Hematopoietic multipotent progenitor cell treated with erythropoietin and hydrocortisone succinate and interleukin-3 and kit ligand, for 6 days (in vitro differentiated cells): ENCODE measurements at places on chromosomes 3 and 15.

- no peak for DNase-seq
Observed at GRCh38 chr15:93825682-93826081, 405.7 kb upstream of the MCTP2 start.

DNA sequence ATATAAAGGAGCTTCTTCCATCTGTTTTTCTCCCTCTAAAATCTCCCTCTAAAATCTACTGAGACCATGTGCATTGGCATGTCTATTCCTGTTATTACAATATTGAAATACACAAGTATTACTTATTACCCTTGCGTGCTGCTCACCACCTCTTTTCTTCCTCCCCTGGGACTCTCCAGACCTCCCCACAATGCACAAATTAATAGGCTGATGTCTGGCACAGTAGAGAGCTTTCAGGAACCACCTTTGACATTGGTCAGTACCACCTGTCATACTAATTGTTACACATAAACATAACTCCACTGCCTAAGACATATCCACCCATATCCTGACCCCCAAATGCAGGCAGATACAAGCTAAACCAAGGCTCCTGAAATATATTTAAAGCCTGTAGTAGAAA, 722.6 kb downstream of the FHIT start:
- DNase-seq: no peak

DNA sequence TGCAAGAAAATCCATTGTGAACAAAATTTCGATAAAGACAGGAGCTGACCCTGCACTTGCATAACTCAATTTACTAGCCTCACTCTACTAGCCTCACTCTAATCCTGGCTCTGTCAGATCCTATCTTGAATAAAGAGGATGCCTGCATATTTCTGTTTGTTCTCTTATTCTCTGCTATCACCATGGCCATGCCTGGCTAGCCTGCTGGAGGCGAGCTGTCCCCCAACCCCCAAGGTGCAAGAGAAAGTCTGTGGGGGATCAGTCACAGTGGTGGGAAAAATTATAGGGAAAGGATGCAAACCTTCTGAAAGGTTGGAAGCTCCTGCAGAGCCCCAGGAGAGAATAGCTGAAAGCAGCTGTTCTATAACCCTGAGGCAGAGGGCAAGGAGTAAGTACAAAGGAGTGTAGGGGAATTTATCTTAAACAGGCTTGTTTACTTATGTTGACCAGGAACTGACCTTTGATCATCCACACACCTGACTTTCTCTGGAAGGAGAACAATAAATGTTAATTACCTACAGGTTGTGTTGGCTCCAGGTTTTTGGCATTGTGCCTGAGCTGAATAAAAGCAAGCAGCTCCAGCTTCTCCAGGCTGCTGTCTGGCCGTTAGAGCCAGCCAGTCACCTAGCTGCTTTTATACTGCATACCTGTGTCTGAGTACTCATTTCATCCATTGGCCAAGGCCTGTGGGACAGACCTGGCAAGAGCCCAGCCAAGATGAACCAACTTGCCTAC, 137.7 kb upstream of the RASGRP1 start:
- DNase-seq: no peak

DNA sequence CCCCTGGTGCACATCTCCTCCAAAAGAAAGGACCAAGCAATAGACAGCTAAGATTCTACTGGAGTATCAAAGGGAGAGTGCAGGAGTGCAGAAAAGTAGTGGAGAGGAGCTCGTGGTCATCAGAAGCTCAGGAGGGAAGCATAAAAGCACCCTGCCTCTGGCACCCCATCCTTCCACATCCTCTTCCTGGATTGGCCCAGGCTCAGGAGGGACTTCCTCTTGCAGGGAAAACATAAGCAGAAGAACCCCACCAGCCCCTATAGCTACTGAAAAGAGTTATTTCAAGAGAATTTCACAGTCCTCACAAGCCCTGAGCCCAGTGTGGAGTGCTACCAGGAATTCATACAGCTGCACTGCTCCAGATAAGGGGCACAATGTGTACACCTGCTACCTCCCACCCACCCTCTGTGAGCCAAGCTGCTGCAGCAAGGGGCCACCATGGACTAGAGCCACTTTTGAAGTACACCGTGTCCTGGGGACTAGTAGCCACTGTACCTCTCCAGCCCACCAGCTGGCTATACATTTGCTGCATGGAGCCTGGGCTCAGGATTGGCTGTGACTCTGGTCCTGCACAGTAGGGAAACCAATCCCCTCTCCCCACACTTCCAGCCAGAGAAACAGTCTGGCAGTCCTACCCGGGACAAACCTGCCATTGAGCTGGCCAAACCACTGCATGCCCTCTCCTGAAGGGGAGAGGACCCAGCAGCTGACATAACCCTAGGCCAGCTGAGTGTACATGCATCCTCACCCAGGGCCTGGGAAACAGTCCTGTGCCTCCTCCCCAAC, 43.0 kb downstream of the CD200R1 start:
- DNase-seq: peak; percentile 10

GRCh38 chr15:39453620-39454019, 127.3 kb upstream of the THBS1 start:
- DNase-seq: peak; percentile 71

DNA sequence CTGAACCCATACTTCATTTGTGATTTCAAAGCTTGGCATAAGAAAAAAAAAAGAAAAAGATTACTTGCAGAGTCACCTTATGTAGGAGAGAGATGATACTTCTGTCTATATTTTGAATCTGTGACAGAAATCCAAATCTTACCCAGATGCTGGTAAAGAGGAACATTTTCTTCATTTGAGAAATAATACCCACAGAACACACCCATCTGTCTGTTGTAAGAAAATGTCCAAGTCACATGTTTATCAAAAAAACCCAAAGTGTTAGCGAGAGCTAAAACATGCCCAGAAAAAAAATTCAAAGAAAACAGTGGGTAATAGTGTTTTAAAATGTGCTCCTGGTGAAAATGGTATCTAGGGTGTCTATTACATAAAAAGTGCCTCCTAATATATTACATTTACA, 18.0 kb upstream of the RAP2B start:
- DNase-seq: no peak

- DNase-seq: no peak
Observed at GRCh38 chr3:187247398-187247797, 44.1 kb downstream of the MASP1 start.

GRCh38 chr3:150797155-150797554, 34.2 kb upstream of the SIAH2 start:
- DNase-seq: no peak

GRCh38 chr3:69692761-69693160, 46.5 kb upstream of the MITF start:
- DNase-seq: no peak

- no peak for DNase-seq
Observed at GRCh38 chr15:44153352-44153751, 41.7 kb downstream of the FRMD5 start.

GRCh38 chr3:151769175-151769574, 35.4 kb downstream of the AADACL2 start:
- no peak for DNase-seq

GRCh38 chr3:31968369-31968926, 12.6 kb downstream of the OSBPL10 start:
- DNase-seq: no peak

- no peak for DNase-seq
Observed at GRCh38 chr15:101675796-101676582, 23.8 kb upstream of the TM2D3 start.

DNA sequence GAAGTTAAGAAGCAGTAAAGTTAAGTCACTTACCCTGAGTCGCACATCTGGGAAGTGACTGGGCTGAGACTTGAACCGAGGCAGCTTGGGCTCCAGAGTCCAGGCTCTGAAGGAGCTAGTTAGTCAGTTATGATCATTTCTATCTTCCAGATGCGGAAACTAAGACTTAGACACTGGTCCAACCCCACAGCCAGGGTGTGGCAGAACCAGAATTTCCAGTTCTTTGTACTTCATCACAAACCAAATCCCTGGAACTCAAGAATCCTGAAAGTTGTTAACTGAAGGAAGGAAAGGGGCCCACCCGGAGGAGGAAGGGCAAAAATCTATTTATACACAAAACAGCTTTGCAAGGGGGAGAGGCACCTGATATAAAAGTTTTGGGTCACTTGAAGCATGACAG, 389.9 kb downstream of the SHQ1 start:
- no peak for DNase-seq

GRCh38 chr15:35095941-35096340, 10.8 kb upstream of the NANOGP8 start:
- no peak for DNase-seq

DNA sequence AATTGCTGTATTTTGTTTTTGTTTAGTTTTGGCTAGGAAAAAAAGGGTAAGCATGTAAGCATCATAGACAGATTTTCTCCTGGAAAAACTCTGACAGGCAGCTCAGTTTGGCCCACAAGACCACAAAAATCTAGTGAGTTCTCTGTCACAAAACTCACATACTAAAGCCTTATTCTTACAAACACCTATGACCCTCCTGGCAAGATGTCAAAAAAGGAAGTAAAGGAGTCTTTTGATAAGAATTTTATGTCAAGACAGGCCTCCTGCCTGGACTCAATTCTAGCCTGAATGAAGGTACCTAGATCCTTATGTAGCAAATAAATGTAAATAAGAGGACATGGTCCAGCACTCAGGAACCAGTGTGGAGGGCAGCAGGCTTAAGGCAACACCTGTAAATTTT, 668.3 kb upstream of the ZNF385D start:
- peak; percentile 25 for DNase-seq

- DNase-seq: peak; percentile 17
Observed at GRCh38 chr3:81863756-81864155, 102.3 kb upstream of the GBE1 start.
